ENCODE measurements at places on chromosomes 6 and 20. TPM values are rescaled to one million over a fixed set of nuclear protein-coding genes. Genes with fewer than 3 reads are reported as not detected.

Gene FBXO30
- 31.7 TPM for total RNA-seq

Gene DLK2
- 2.0 TPM for total RNA-seq

Gene ACSS1
- total RNA-seq: 11.1 TPM

Gene MAPK14
- 84.1 TPM for total RNA-seq

Gene IL17F
- total RNA-seq: not detected

Gene TDRD6
- total RNA-seq: 1.9 TPM

Gene MAFB
- total RNA-seq: 9.1 TPM

Gene BMP6
- 11.7 TPM for total RNA-seq

Gene MUC21
- not detected for total RNA-seq

Gene KAT14
- total RNA-seq: 13.0 TPM

Gene LRFN2
- 0.11 TPM for total RNA-seq

Gene PSMB9
- 6.7 TPM for total RNA-seq

Gene ASIP
- not detected for total RNA-seq

Gene PFDN6
- total RNA-seq: 24.3 TPM

Gene EPHA7
- 75.9 TPM for total RNA-seq

Gene SLC17A3
- total RNA-seq: not detected

Gene SLC22A2
- not detected for total RNA-seq

Gene EFCAB8
- total RNA-seq: 0.95 TPM

Gene CST9L
- not detected for total RNA-seq

Gene ZNF334
- total RNA-seq: 20.5 TPM

Gene GRIK2
- total RNA-seq: 32.3 TPM

Gene COL12A1
- 470 TPM for total RNA-seq

Gene CNR1
- total RNA-seq: 5.6 TPM

Gene SOBP
- total RNA-seq: 27.7 TPM

Gene FKBP1C
- total RNA-seq: 0.21 TPM

Gene TFAP2C
- total RNA-seq: 1.8 TPM

Gene ECT2L
- total RNA-seq: 0.21 TPM

Gene STMN3
- 17.7 TPM for total RNA-seq

Gene PNPLA1
- total RNA-seq: not detected

Gene THEMIS
- total RNA-seq: 0.26 TPM

Gene TAAR8
- not detected for total RNA-seq

Gene PTPRT
- 1.9 TPM for total RNA-seq

Gene TAP2
- 14.0 TPM for total RNA-seq

Gene WASF1
- 14.5 TPM for total RNA-seq

Gene BMP5
- total RNA-seq: 78.7 TPM
